NCI-H2227 treated with DMSO at 0.1 percent for 48 hours (cell line): ENCODE measurements at places on chromosomes 2 and 18.

GRCh38 chr2:222506230-222506935, 82.0 kb downstream of the SGPP2 start:
- DNase-seq = no peak

DNA sequence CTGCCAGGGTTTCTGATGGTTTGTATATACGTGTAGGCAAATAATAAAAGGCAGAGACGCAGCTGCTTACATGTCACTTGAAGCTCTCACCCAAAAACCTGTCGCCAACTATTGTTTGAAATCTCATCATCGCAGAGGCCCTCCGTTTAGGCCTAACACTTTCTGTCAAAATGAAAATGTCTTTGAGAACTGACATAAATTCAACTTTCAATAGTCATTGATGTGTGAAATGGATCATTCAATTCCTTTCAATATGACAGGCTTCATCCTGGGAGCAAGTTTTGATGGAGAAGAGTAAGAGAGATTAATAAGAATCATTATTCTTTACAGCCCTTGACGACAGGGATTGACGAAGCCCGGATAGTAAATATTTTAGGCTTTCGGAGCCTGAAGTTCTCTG, 2.7 kb downstream of the ACTG2 start:
- no peak for DNase-seq

DNA sequence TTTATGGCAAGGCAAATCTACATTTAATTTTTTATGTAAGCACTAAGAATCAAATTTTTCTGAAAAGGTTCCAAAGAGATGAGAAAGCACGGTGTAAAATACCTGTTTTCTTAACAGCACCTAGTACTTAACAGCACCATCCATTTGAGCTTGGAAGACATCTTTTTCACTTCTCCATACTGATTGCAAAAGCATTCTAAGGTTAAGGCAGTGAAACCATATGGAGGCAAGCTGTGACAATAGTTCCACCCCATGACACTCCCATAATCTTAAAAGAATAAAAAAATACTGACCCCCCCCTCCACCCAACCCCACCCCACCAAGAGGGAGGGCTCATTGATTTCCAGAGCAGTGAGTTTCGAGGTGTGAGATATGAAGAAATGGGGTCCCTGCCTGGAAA, 60.6 kb downstream of the ZCCHC2 start:
- DNase-seq = no peak

- DNase-seq = no peak
These were observed 68.2 kb upstream of the STON1 start for GRCh38 chr2:48461721-48462120.

DNA sequence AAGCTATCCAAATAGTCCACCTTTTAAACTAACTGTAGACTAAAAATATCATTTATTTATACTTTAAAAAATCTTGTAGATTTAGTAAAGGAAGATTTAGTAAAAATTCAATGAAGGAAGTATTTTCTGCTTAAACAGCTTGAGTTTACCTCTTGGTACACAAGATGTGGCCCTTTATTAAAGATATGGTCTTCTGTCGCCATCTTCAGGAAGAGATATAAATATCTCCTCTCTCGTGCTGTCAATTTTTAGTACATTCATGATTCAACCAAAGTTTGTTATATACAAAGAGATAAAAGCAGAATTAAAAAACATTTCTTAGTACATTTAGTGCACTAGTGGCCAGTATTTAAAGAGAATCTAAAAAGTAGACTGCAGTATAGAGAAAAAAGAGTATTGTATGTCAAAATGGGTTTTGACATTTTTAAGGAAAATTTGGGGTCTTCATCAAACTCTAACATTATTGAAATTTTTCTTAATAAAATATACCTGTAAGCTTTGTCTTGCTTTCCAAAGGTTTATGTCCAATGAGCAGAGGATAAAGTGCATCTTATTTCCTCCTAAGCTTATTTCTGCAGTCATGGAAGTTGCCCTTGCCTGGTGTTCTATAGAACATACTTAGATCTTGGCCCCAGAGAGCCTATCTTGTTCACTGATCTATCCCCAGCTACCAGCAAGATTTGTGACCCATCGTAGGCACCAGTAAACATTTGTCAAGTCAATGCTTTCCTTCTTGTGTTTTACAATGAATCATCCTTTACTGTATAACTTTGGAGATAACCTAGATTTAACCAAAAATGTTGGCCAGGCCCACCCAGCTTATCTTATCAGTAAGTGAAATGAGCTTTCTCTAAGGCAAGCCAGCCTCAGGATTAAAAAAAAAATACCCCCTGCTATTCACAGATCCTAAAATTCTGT, 18.5 kb upstream of the EML6 start:
- DNase-seq = peak; percentile 30
